ENCODE measurements at places on chromosomes 1 and 21. TPM values are rescaled to one million over a fixed set of nuclear protein-coding genes. Genes with fewer than 3 reads are reported as not detected.

The C1orf146 gene
- not detected for total RNA-seq

The PADI1 gene
- not detected for total RNA-seq

The LPAR3 gene
- total RNA-seq: not detected

The AADACL4 gene
- total RNA-seq: not detected

The C8B gene
- not detected for total RNA-seq

The GABRD gene
- total RNA-seq: not detected

The LRRC7 gene
- not detected for total RNA-seq

The FLAD1 gene
- 57.9 TPM for total RNA-seq

The LENEP gene
- 1.5 TPM for total RNA-seq

The IL24 gene
- not detected for total RNA-seq

The FGR gene
- total RNA-seq: 0.98 TPM

The DISP1 gene
- 0.89 TPM for total RNA-seq

The LMOD1 gene
- not detected for total RNA-seq

The ADGRL4 gene
- not detected for total RNA-seq

The HENMT1 gene
- 0.84 TPM for total RNA-seq

The GPR3 gene
- 0.22 TPM for total RNA-seq

The DSCAM gene
- total RNA-seq: not detected
